ENCODE measurements at places on chromosomes 12 and 14. TPM values are rescaled to one million over a fixed set of nuclear protein-coding genes. Genes with fewer than 3 reads are reported as not detected.

B4GALNT1 gene
- total RNA-seq = 14.5 TPM

RTL1 gene
- not detected for total RNA-seq

IAPP gene
- 0.10 TPM for total RNA-seq

KRT79 gene
- total RNA-seq = not detected

Measured in smooth muscle cell of the pulmonary artery (primary cell).